ENCODE measurements at places on chromosomes 1 and 21. TPM values are rescaled to one million over a fixed set of nuclear protein-coding genes. Genes with fewer than 3 reads are reported as not detected.
A peak's percentile ranks its signal among the peaks of the same experiment; 100 is the strongest.

GRCh38 chr1:197781968-197782721 is 6.9 kb upstream of the DENND1B start:
- DNase-seq: no peak

DNA sequence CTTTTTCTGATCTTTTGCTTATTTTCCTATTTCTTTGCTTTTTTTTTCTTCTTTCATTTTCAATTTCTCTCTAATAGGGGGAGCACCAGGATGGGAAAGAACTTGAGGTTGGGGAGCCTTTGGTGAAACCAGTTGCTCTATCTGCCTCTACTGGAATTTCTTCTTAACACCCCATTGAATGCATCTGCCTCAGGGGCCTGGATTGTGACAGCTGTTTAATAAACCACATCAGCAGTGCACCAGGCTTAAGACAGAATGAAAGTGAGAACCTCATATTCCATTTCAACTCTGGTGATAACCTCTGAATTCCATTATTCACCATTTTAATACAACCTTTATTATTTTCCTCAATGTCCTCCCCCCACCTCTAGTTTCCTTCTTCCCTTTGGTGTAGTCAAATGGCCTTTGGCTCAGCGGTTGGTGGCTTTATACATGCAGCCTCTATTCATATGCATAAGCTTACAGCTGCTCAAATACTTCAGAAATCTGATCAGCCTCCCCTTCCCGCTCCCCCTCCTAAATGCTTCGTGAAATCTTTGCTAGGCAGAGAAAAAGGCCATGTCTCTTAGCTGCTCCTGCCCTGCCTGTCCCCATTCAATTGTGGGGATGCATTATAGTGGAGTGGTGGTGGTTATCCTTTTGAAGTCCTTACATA is 537.3 kb upstream of the PLXNA2 start:
- no peak for DNase-seq

GRCh38 chr1:208158640-208159554 is 85.3 kb downstream of the PLXNA2 start:
- peak; percentile 45 for DNase-seq

- no peak for DNase-seq
Observed at GRCh38 chr21:39047046-39047445, 136.2 kb downstream of the PSMG1 start.

DNA sequence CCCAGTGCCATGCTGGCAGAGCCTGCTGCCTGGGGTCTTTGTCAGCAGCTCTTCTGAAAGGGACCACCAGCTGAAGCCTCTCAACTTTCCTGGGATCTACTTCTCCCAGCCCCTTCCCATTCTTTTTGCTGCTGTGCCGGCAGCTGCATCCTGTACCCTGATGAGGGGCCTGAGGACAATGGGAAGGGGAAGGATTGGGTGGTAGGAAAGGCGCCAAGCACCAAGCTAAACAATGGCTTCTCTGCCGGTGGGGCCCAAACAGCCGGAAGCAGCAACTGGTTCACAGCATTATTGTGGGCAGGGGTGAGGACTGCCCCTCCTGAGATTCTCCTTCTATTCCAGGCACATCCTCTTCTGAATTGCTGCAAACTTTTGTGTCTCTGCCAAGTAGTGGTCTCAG is 5.0 kb upstream of the EFCAB14 start:
- DNase-seq: no peak

- no peak for DNase-seq
Observed at GRCh38 chr1:7046891-7047290, 261.6 kb downstream of the CAMTA1 start.

GRCh38 chr1:79726321-79726720 is 719.8 kb upstream of the ADGRL4 start:
- DNase-seq: no peak

DNA sequence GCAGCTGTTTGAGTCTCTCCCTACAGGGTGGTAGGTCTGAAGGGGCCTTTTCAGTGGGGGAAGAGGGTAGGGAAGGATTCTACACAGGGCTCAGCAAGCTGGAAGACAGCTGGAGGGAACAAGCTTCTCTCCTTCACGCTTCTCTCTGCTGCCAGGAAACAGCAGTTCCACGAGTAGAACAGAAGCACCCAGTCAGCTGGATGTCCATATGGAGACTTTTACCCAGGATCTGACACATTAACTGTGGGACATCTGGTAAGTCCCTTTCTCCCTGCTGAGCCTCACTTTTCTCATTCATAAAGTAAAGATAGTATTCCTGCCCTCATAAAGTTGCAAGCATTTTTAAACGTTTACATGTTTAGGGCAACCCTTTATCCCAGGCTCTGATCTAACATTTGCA is 280.3 kb downstream of the OMA1 start:
- no peak for DNase-seq

DNA sequence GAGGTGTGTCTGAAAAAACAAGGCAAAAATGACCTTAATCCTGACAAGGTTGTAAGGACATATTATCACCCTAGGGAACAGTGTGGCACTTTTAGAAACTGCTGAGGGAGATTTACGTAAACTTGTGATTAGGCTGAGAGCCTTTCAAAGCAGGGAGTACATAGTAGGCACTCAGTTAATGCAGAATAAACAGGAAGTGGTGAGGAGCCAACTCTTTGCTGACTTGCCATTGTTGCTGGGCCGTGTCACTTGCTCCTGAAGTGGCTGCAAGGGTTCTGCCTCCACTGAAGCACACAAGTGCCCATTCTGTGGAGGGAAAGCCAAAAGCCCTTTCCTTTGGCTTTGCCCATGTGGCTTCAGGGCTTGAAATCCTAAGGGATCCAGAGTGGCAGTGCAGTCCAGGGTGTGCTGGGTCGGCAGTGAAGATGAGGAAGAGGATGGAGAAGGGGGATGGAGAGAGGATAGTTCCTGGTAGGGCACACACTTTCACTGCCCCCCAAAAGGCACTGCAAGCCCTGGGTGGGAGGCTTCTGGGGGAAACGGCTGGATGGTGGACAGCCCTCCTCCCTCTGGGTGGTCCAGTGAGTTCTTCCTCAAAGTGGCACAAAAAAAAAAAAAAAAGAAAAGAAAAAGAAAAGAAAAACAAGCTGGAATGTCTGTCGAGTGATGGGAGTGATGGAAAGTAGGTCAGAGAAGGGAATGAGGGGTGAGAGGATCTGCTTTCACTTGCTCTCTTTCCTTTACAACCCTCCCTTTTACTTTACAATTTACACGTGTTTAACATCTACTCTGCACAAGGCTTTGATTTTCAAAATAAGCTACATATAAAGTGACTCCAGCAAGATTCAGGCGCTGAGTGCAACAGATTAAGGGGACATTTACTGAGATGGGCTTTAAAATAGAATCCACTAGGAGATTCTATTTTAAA is 13.7 kb upstream of the RHEX start:
- no peak for DNase-seq

DIO1 gene
- not detected for total RNA-seq

GUCA2A gene
- total RNA-seq: 1,178 TPM

ADGRB2 gene
- 0.89 TPM for total RNA-seq

MMEL1 gene
- total RNA-seq: 11.5 TPM

OR2L8 gene
- not detected for total RNA-seq

SPATA21 gene
- not detected for total RNA-seq
